Right atrium auricular region (tissue), 2 donors: ENCODE measurements at places on chromosomes 6 and 20.

DNA sequence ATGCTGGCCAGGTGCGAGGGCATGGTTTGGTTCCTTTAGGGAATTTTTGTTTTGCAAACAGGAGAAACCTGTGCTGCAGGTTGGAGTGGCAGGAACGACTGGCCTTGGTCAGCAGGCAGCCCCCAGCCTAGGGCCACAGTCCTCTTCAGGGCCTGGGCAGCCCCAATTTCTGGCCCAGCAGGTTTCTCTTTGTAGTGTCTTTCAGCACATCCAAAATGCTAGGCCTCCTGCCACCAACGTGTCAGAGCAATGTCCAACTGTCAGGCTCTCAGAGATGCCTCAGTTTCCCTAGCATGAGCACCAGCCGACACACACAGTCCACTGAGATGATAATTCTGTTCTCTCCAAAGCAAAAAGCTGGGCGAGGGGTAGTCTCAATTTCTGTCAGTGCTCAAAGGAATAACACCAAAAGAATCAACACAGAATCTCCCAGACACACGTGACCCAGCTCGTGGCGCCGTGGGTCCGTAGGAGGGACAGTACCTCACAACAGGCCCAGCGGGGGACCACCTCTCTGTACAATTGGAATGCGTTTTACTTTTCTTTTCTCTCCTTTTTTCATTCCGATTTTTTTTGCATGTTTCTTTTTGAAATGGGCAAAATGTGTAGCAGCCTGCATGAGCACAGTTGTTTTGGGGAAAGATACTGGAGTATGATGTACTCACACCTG lies 125.9 kb downstream of the TAF4 start:
- H3K27me3 ChIP-seq: no peaks in the 10 kb centered on the region
- H3K4me3 ChIP-seq: no peak overlapping the region
- H3K27ac ChIP-seq: no peak overlapping the region
- H3K4me1 ChIP-seq: no peaks in the 10 kb centered on the region
- no peaks in the 10 kb centered on the region for H3K36me3 ChIP-seq

GRCh38 chr6:17292600-17293133 lies 11.5 kb downstream of the RBM24 start:
- peak overlapping the region; percentile 97 for H3K27ac ChIP-seq
- H3K36me3 ChIP-seq: peaks cover 30% of the 10 kb centered on the region
- H3K27me3 ChIP-seq: no peaks in the 10 kb centered on the region
- DNase-seq: no peak
- H3K4me3 ChIP-seq: no peak overlapping the region

- H3K4me3 ChIP-seq: no peak overlapping the region
- H3K4me1 ChIP-seq: peaks cover 10% of the 10 kb centered on the region
- H3K27me3 ChIP-seq: no peaks in the 10 kb centered on the region
- H3K36me3 ChIP-seq: no peaks in the 10 kb centered on the region
Observed at GRCh38 chr6:108904741-108905140, 56.5 kb downstream of the ARMC2 start.

DNA sequence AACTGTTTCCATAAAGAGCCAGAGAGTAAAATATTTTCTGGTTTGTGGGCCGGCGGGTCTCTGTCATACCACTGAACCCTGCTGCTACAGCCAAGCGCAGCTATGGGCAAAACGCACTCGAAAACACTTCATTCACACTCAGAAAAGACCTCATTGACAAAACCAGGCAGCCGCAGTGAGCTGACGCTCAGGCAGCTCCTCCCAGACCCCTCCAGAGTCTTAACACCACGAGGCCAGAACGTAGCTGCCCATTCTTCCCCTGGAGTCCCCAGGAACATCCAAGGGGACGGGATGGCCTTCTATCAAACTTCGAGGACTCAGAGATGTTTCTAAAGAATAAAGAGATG lies 35.6 kb upstream of the ZBP1 start:
- peaks cover 18% of the 10 kb centered on the region for H3K4me1 ChIP-seq
- H3K36me3 ChIP-seq: peaks cover 47% of the 10 kb centered on the region
- no peak overlapping the region for H3K4me3 ChIP-seq

GRCh38 chr20:31710423-31711108 lies 12.1 kb downstream of the BCL2L1 start:
- H3K4me3 ChIP-seq: no peak overlapping the region
- H3K4me1 ChIP-seq: peaks cover 95% of the 10 kb centered on the region
- H3K36me3 ChIP-seq: peaks cover 55% of the 10 kb centered on the region
- H3K27ac ChIP-seq: peak overlapping the region; percentile 96
- no peaks in the 10 kb centered on the region for H3K27me3 ChIP-seq

DNA sequence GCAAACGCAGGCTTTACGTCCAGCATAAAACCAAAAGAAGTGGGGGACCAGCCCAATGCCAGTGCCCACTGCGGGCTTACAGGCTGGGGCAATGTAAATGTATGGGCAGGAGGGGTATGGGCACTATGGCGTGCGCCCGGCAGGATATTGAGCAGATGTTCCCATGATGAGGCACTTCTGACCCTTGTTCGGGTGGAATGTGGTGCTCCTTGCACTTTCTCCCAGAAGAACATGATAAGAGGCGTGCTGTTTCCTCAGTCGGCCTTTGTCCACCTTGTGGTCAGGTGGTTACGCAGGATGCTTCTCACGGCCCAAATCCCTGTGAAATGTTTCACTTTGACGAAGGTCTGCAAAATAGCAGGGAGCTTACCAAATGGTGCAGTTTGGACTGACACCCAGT lies 4.8 kb upstream of the GPR31 start:
- DNase-seq: no peak
- H3K27ac ChIP-seq: no peak overlapping the region
- H3K27me3 ChIP-seq: no peaks in the 10 kb centered on the region
- H3K4me3 ChIP-seq: no peak overlapping the region
- no peaks in the 10 kb centered on the region for H3K36me3 ChIP-seq
